PC-3 (cell line): ENCODE measurements at places on chromosomes 5 and 9.

DNA sequence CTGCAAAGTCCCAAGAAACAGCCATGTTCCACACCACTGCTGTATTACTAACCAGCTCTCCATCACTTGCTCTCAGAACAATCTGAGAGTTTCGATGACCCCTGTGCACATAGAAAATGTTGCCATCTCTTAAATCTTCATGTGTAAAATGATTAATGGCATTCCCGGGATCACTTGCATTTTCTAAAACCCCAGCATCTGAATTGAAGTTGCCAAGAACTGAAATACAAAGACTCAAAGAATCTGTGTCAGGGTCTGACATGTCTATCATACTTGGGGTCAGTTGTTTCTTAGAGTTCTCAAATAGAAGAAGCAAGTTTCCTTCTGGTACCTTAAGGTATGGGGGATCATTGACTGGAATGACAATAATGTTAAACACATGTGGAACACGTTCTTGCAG lies 115.1 kb downstream of the ESM1 start:
- no peaks in the 10 kb centered on the region for H3K36me3 ChIP-seq
- H3K27ac ChIP-seq, result no peak overlapping the region
- H3K4me3 ChIP-seq, result no peak overlapping the region
- H3K4me1 ChIP-seq, result peaks cover 10% of the 10 kb centered on the region
- DNase-seq, result no peak
- H3K27me3 ChIP-seq, result peaks cover 17% of the 10 kb centered on the region; the same call in 1 of the 2 replicates

GRCh38 chr9:137760426-137760825 lies 117.2 kb upstream of the CACNA1B start:
- peaks cover 20% of the 10 kb centered on the region for H3K36me3 ChIP-seq
- no peak overlapping the region for H3K4me3 ChIP-seq
- H3K27me3 ChIP-seq, result no peaks in the 10 kb centered on the region
- H3K27ac ChIP-seq, result no peak overlapping the region
- 0 out of 2 replicates have a peak, but pooled peaks cover 7% of the 10 kb centered on the region for H3K4me1 ChIP-seq

DNA sequence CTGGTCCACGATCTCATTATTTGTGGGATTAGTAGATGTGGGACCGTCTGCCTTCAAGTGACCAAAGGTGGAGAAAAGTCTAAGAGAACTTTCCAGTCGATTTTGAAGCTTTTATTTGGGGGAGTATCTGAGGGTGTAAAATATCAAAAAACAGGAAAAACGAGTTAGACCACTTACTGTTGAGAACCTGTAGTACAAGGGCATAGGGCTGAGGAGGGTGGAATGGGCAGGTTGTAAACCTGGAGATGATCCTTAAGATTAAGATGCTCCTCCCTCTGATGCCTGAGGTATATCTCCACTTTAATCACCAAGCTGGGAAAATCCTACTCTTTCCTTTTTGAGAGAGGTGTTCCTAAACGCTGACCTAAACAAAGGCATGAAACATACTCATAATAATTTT lies 32.0 kb upstream of the GTF2H2C start:
- H3K27ac ChIP-seq, result peak overlapping the region; percentile 84
- DNase-seq, result peak; percentile 85
- H3K36me3 ChIP-seq, result peaks cover 7% of the 10 kb centered on the region
- H3K4me1 ChIP-seq, result peaks cover 41% of the 10 kb centered on the region

- H3K27ac ChIP-seq, result no peak overlapping the region
- peaks cover 12% of the 10 kb centered on the region for H3K36me3 ChIP-seq
- H3K4me1 ChIP-seq, result peaks cover 13% of the 10 kb centered on the region
- DNase-seq, result peak; percentile 64
These were observed 43.1 kb downstream of the NDFIP1 start for GRCh38 chr5:142151436-142152383.

GRCh38 chr5:45454114-45454513 lies 242.1 kb downstream of the HCN1 start:
- DNase-seq, result peak; percentile 61
- H3K27me3 ChIP-seq, result peaks cover 4% of the 10 kb centered on the region; the same call in 1 of the 2 replicates
- no peak overlapping the region for H3K4me3 ChIP-seq
- H3K4me1 ChIP-seq, result no peaks in the 10 kb centered on the region

DNA sequence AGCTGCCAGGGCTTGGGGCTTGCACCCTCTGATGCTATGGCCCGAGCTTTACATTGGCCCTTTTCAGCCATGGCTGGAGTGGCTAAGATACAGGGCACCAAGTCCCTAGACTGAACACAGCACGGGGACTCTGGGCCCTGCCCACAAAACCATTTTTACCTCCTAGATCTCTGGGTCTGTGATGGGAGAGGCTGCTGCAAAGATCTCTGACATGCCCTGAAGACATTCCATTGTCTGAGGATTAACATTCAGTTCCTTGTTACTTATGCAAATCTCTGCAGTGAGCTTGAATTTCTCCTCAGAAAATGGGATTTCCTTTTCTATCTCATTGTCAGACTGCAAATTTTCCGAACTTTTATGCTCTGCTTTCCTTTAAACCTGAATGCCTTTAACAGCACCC lies 337.0 kb upstream of the SMC2 start:
- no peak overlapping the region for H3K27ac ChIP-seq
- H3K36me3 ChIP-seq, result no peaks in the 10 kb centered on the region
- no peaks in the 10 kb centered on the region for H3K27me3 ChIP-seq
- no peak overlapping the region for H3K4me3 ChIP-seq

- peaks cover 11% of the 10 kb centered on the region; the same call in 1 of the 2 replicates for H3K4me1 ChIP-seq
- H3K27me3 ChIP-seq, result no peaks in the 10 kb centered on the region
- DNase-seq, result no peak
- H3K36me3 ChIP-seq, result no peaks in the 10 kb centered on the region
- H3K4me3 ChIP-seq, result no peak overlapping the region
- no peak overlapping the region for H3K27ac ChIP-seq
These were observed 56.4 kb upstream of the TMC1 start for GRCh38 chr9:72464857-72465592.

- H3K4me1 ChIP-seq, result no peaks in the 10 kb centered on the region
- no peak for DNase-seq
- no peak overlapping the region for H3K4me3 ChIP-seq
- H3K27ac ChIP-seq, result no peak overlapping the region
- H3K27me3 ChIP-seq, result no peaks in the 10 kb centered on the region
These were observed 2.5 kb upstream of the PLAC8L1 start for GRCh38 chr5:146107901-146108300.
